ENCODE measurements at places on chromosomes 11 and 22.

DNA sequence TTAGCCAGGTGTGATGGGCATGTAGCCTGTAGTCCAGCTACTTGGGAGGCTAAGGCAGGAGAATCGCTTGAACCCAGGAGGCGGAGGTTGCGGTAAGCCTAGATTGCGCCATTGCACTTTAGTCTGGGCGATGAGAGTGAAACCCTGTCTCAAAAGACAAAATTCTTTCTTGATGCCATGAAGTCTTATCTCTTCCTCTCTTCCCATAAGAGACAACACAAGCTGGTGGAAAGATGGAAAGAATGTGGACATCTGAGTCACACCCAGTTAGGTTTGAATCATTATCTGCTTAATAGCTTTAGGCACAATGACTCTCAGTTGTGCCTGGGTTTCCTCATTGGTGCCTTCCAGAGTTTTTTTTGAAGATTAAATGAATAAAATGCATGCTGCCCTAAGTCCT is 35.3 kb downstream of the KREMEN1 start:
- DNase-seq = no peak

DNA sequence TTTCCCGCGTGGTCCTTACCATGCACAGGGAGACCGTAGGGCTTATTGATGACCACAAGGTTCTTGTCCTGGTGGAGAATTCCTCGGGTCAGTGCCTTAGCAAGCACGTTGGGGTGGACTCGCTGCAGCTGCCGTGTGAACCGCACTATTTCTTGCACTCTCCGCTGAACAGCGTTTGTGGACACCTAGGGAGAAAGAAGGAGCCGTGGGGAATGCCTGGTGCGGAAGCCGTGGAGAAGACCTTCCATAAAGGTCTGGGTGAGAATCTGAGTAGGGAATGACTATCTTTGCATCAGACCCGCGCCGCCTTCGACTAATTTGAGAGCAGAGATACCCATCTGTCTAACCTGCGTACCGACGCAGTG is 597 bp downstream of the RPUSD4 start:
- no peak for DNase-seq

- DNase-seq = no peak
Observed at GRCh38 chr11:134558916-134559601, 147.0 kb upstream of the B3GAT1 start.

DNA sequence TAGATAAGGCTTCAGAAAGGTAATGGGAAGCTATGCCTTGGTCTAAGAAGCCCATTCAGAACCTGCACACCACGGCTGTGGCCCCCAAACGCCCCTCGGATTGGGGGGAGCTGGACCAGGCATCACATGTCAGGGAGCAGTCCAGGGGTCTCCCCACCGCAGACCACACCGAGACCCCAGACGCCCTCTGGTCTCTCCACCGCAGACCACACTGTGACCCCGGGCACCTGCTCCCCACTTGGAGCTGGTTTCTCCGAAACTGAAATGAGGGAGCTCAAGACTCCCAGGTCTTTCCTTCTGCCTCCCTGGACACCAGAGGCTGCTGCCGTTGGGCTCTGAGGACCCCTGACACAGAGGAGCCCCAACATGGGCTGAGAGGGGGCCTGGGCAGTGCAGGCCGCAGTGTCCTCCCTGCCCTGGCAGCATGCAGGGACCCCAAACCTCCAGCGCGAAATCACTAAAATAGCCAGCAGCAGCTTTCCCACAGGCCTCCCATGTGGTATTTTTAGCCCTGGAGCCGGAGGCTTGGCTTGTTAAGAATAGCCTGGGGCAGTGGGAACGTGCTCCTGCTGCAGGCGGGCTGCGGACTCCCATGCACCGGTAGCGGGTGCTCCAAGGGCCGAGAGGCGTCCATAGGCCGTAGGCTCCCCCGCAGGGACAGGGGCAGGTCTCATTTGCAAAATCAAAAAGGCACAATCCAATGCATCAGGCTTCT is 7.7 kb downstream of the LINC01488 start:
- no peak for DNase-seq

DNA sequence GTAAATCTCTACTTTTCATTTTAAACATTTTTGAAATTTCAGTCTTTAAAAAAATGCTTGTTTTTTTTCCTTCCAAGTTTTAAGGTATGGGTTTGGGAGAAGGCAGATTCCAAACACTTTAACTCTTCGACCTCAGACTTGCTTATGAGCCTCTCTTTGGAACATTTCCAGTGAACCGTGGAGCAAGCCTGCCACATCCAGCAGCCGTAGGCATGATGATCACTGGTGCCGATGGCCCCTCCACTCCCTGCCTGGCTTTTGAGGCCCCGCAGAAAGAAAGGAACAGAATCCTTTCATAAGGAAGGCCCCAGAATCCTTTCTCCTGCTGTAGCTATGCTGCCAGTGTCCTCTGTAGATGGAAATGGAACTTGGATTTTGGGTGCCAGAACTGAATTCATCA is 50.7 kb downstream of the BMAL1 start:
- DNase-seq = no peak

GRCh38 chr11:121231576-121232278 is 60.8 kb upstream of the SC5D start:
- DNase-seq = no peak

DNA sequence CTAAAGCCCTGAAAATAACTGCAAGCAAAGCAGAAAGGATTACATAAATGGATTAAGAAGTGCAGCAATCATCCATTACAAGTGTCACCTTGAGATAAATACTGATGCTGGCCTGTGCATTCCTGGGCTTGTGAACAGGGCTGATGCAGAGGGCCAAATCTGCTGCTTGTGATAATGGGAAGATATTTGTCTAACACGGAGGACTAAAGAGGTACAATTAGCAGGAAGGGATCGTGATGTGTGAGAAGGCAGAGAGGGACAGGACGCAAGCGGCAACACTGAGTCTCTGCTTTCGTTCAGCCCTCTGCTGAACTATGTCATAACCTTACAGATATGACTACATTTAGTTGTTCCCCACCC is 107.7 kb upstream of the DDI1 start:
- no peak for DNase-seq

GRCh38 chr11:16554361-16554760 is 184.1 kb upstream of the C11orf58 start:
- DNase-seq = no peak

GRCh38 chr11:117535201-117535849 is 207.7 kb downstream of the CEP164 start:
- DNase-seq = no peak

GRCh38 chr11:26243426-26243825 is 88.5 kb upstream of the ANO3 start:
- no peak for DNase-seq

GRCh38 chr11:130308059-130308458 is 6.7 kb downstream of the ZBTB44 start:
- no peak for DNase-seq

DNA sequence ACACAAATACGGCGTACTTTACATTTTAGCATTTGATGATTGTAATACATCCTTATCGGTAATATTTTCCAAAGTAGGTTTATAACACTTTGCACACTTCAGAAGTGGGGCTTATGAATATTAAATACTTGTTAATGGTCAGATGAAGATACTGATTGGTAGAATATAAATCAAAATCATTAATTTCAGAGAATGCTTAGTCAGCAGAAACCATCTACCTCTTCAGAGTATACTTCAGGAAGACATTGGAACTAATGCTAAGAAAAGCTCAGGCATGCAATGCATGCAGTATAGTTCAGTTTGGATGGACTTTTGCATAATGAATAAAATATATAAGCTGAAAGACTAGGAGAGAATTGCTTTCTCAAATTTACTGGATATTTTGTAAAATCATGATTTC is 19.7 kb upstream of the TECTA start:
- DNase-seq = no peak

GRCh38 chr11:126138636-126139035 is 72.8 kb downstream of the RPUSD4 start:
- no peak for DNase-seq

- no peak for DNase-seq
Observed at GRCh38 chr11:61532134-61533038, 23.8 kb downstream of the LRRC10B start.

- no peak for DNase-seq
Observed at GRCh38 chr11:10295064-10295901, 1.3 kb upstream of the SBF2 start.

DNA sequence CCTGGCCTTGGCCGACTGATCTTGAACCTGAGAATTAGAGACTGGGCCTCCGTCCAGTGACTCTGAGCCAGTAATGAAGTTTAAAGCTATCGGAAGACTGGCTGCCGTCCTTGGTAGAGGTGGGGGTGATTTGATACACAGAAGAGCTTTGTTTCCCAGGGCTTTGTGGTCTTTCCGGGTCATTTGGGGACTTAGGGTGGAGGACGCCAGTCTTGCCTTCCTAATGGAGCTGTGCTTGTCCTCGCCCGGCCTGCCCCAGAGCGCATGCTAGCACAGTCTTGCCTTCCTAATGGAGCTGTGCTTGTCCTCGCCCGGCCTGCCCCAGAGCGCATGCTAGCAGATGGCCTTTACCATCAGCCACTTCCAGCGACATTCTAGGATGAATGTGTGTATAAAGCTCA is 65.8 kb downstream of the ST3GAL4 start:
- no peak for DNase-seq
